ENCODE measurements at places on chromosomes 6 and 20.

- no peak for DNase-seq
Observed at GRCh38 chr6:42370323-42370985, 81.3 kb downstream of the TRERF1 start.

DNA sequence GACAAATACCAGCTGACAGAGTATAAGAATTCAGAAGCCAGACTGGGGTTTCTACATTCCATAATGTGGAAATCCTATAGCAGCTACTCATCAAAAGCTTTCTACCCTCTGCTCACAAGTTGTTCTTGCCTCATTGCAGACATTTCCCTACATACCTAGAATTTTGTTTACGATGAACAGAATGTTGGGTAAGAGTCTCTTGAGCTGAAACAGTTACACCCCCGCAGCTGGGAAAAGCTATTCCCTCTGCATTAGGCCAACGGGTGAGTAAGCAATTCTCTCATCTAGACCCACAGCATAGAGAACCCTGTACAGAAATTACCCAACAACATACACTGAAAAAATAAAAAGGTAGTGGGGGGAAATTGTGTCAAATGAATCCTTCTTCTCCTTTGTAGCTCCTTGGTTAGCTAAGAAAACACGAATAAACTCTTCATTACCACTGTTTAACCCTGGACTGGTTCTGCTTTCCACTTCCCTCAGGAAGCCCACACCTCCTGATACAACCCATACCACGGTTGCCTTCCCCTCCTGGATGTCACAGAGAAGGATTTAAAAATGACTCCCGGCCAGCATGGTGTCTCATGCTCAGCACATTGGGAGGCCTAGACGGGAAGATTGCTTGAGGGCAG, 215.0 kb upstream of the SHLD1 start:
- DNase-seq: no peak

DNA sequence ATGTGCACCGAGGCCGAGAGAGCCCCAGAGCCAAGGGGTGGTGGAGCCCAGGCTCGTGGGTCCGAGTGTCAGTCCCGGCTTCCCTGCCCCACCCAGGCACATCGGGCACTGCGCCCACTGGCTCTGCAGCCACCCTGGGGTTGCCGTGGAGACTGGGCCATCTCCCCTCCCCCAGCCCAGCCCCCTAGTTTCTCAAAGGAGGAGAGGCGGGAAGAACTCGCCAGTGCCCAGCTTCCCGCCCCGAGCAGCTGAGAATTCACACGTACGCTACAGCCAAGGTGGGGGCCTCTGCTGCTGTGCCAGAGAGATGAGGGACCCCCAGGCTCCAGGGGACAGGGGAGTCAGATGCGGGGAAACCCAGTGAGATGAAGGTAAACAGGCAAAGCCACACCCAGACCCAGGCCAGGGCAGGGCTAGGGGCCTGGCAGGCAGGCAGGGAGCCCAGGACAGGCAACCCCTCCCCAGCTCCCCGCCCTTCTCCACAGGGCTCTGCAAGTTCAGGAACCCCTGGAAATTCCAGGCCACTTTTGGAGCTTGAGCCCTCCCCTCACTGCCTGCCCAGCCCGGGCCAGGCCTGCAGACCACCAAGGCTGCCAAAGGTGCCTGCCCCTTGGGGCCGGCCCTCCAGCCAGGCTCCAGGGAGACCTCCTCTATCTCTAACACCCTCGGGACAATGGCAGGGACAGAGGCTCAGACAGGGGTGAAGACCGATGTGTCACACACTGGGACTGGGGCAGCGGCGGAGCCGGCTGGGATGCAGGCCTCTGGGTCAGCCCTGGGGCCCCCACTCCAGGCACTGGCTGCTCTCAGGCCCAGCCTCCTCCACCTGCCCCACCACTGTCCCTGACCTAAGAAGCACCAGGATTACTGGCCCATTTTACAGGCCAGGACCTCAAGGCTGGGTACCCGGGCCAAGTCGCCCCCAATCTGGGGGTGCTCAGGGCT, 6.0 kb downstream of the LAMA5 start:
- no peak for DNase-seq

DNA sequence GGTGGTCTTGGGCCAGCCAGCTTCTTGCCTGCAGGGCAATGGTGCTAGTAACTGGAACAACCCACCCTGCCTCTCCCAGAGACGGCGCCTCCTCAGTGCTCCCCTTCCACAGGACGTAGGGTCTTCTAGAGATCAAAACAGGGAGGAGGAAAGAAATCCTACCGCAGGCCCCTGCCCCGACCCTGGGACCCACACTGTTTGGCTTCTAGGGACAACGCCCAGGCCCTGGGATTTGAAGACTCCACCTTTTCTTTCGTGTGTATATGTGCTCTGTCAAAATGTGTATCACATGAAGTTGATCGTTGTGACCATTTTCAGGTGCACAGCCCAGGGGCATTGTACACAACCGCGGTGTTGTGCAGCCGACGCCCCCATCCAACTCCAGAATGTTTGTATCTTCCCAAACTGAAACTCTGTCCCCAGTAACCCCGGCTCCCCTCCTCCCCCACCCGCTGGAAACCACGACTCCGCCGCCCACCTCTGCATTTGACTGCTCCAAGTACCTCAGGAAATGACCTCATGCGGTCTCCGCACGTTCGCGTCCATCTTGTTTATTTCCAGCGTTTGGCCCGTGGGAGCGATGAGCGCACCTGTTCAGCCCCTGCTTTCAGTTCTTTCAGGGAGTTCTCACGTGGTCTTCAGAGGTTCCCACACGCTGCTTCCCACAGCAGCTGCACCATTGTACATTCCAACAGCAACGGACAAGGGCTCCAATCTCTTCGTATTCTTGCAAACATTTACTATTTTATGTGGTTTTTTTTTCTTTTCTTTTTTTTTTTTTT, 3.4 kb upstream of the BHLHE23 start:
- peak; percentile 71 for DNase-seq

- no peak for DNase-seq
Observed at GRCh38 chr6:31622684-31623091, 2.2 kb downstream of the PRRC2A start.

DNA sequence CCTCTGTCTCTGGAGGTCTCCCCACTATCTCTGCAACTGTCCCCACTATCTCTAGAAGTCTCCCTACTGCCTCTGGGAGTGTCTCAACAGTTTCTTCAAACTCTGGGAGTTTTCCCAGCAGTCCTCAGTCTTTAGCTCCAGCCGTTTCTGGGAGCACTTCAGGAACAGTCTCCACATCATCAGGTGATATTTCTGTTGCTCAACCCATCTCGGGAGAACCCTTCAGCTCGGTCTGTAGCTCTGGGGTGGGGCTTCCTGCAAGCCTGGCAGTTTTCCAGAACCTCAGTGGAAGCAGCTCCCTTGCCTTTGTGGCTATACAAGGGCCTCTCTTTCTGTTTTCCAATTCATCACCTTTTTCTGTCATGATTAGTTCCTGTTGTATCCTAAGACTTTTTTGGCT, 3.0 kb upstream of the SFTA2 start:
- no peak for DNase-seq

GRCh38 chr6:4606821-4607704, 169.1 kb upstream of the CDYL start:
- no peak for DNase-seq

- DNase-seq: no peak
Observed at GRCh38 chr20:23156170-23156841, 70.2 kb upstream of the CD93 start.

DNA sequence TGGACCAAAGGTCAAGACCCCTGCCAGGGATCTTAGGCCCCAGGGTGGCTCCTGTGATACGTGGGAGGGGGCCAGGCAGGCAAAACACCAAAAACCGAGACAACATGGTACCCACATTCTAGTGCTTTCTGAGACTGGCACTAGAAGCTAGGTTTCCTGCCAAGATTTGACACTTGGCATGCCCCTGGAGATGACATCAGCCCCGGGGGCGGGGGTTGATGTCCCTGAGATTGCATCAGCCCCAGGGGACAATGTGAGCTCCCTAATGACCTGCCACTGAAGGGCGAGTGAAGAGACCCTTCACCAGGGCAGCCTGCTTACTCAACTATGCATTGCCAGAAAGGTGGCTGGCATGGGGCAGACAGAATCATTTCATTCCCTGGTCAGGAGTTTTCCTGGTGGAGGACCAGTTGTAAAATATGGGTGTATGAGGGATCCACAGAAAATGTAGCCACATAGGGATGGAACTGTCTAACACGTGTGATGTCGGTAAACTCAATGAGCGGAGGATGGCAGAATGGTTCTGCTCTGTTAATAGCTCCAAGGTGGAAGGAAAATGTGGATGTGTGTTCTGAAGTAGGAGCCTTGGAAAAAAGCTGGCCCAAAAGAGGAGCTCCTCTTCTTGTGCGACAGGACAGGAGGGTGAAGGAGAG, 219.7 kb downstream of the UNC5CL start:
- DNase-seq: no peak

- no peak for DNase-seq
Observed at GRCh38 chr6:157929076-157929475, 52.6 kb upstream of the SYNJ2 start.

DNA sequence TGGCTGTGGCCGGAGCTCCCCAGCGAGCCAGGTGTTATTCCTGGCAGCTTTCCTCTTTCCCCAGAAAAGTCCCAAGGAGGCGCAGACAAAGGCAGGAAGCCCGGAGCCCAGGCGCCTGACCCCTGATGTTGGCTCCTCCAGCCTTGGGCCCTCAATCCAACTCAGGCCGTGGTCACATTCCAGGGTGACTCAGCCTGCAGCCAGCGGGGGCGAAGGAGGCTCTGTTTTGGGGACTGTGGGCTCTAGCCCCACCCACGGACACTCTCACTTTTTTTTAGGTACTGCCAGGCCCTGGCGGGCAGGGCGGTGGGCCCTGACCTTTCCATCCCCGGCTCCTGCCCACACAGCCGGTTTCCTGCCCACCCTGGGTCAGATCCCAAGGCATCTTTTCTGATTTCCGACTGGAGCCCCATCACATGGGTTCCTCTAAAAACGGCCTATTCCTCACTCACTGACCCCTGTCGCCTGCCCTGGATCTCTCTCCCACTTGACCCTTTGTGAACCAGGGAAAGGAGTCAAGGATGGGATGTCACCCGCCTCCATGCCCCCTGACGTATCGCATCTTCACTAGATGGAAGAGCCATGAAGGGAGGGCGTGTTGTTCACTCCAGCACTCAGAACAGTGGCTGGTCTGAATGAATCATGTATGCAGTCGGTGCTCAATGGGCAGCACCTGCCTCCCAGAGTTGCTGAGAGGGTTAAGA, 5.5 kb downstream of the PTGIS start:
- DNase-seq: no peak

DNA sequence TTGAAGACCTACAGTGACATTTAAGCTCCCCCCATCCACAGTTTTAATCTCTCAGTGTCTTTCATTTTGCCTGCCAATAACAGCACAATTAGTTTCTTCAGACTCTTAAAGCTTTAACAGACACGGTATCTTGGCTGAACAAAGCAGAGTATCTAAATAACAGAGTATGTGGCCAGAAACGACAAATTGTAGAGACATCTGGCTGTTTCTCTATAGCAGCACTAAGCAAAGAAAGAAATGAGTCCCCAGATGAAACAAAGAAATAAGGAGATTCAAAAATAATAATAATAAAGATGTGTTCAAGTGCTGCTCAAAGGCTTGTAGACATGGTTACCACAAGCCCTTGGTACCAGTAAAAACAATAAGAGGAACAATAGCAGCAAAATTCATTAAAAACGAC, 97.8 kb upstream of the HDAC2 start:
- DNase-seq: no peak

- DNase-seq: no peak
Observed at GRCh38 chr20:16475225-16475624, 98.0 kb downstream of the KIF16B start.

DNA sequence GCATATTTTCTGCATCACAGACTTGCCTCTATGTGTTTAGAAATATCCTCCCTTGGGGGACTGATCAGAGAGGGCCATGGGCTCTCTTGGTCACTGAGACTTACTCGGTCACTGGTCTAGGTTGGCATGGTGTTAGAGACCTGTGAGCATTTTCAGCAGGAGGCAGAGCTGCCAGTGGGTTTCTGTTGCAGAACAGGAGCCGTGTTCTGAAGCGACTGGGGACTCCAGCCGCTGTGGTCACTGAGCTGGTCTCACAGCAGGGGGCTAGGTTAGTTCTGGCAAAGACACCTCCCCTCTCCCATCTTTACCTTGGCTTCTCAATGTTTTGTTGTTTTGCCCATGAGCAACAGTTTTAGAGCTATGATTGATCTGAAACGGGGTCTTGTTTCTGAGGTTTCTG, 8.7 kb downstream of the TMEM181 start:
- DNase-seq: no peak

DNA sequence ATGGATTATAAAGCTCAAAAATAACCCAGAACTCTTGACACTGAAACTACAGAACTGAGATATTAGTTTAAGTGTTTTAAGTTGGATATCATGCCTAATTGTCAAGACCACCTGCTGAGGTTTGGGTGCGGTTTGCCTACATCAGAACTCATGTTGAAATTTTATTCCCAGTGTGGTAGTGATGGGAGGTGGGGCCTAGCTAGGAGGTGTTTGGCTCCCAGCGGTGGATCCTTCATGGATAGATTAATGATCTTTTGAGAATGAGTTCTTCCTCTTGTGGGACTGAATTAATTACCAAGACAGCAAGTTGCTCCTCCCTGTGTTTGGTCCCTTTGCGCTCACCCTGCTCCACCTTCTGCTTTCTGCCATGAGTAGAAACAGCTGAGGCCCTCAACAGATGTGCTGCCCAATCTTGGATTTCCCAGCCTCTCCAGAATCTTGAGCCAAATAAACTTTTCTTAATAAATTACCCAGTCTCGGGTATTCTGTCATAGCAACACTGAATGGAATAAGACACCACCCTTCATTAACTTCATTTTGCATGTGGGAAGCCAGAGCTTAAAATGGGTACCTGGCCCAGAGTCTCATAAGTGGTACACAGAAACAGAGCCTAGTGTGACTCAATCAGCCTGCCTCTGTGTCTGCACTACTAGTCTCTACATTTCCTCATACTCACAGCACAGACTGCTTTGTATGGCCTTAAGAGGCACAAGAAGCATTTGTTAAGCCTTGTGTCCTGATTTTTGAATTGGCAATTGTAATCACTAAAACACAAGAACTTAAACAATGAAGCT, 158.4 kb downstream of the IBTK start:
- DNase-seq: no peak

DNA sequence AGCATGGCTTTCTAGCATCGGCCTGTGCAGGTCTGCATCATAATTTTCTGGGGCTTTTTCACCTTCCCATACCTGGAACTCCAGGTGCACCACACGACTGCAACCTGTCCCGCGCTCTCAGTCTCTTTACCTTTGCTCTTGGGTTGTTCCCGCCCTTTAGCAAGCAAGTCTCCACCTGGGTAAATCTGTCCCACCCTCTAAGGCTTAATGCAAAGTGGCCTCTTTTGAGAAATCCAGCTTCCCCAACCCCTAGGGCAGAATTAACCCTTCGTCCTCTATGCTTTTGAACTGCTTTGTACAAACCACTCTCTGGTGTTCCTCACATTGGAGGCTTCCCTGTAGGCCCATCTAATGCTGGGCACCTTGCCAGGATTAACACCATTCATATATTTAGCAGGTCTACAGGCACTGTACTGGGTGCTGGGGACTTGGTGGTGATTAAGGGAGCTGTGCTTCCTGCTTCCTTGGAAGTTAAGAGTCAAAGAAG, 2.8 kb downstream of the ITPR3 start:
- DNase-seq: no peak
